ENCODE measurements at places on chromosomes 6 and 20.

GRCh38 chr20:46269372-46269771 is 38.9 kb downstream of the CDH22 start:
- DNase-seq: no peak

- DNase-seq: no peak
Measured at GRCh38 chr6:77876300-77876699, 223.5 kb downstream of the MEI4 start.

- DNase-seq: peak; percentile 98
Measured at GRCh38 chr6:44381739-44382138, 5.8 kb upstream of the CDC5L start.

GRCh38 chr20:46694484-46694883 is 5.2 kb upstream of the TP53RK start:
- DNase-seq: peak; percentile 56

DNA sequence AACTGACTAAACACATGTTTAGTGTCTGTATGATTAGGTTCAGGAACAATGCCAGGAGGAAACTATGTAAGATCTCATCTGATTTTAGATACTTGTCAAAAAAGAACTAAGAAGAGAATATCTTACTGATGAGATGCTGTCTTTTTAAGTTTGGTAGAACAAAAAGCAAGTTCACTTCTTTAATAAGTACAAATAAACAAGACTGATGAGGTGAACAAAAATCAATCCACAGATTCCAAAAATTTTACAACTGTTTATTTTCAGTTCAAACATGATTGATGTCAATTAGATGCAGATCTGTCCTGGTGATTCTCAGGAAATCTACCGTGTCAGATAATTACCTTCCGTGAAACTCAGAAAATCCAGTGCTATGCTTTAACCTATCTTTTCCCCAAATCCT is 24.9 kb downstream of the EPHA7 start:
- DNase-seq: no peak

DNA sequence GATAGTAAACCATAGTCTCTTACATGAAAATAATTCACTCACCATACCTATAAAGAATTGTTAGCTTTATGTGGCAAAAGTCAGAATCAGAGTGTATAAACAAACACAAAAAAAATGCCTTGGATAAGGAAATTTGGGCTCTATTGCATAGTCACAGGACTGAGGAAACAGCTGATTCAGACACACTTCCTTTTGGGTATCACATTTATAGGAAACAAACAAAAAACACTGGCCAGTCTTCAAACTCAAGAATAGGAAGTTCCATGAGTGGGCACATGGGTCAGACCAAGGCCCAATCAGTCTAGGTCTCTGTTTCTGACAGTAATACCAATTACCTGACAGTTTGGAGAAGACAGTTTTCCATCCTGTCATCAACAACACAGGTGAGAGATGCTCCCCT is 8.0 kb downstream of the SLC18B1 start:
- peak; percentile 38 for DNase-seq

- no peak for DNase-seq
Measured at GRCh38 chr20:1636621-1637020, 16.8 kb upstream of the SIRPB1 start.

GRCh38 chr6:29517245-29517644 is 29.5 kb upstream of the MAS1L start:
- DNase-seq: no peak

DNA sequence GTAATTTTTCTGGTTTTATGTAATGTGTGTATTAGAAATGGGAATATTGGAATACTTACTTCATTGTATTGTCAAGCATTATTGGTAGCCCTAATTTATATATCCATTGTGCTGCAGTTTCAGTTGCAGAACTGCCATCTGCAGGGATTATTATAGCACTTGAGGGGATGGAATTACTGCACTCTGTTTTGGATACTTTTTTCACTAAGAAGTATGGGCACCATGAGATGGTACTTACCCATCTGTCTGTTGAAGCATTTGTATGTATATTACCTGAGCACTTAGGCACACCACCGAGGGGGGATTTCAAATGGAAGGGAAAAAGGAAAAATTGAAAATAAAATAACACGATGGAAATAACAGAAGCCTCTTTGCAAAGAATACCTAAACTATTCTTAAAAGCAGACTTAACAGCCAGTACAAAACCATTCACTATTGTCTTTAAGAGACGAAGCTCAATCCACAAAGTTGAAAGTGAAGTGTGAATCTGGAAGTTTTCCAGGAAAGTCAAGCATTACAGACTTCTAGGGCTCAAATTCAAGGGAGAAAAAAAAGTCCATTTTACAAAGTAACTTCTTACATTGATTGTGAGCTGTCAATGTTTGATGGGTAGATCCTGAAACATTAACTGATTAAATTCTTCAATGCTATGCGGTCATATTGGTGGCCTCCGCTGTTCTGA is 318.7 kb downstream of the SOX4 start:
- DNase-seq: no peak

- no peak for DNase-seq
Measured at GRCh38 chr6:99307295-99307907, 42.1 kb downstream of the FAXC start.

- DNase-seq: no peak
Measured at GRCh38 chr20:20663841-20664240, 48.6 kb downstream of the RALGAPA2 start.

GRCh38 chr6:16712255-16712930 is 48.9 kb downstream of the ATXN1 start:
- peak; percentile 88 for DNase-seq

DNA sequence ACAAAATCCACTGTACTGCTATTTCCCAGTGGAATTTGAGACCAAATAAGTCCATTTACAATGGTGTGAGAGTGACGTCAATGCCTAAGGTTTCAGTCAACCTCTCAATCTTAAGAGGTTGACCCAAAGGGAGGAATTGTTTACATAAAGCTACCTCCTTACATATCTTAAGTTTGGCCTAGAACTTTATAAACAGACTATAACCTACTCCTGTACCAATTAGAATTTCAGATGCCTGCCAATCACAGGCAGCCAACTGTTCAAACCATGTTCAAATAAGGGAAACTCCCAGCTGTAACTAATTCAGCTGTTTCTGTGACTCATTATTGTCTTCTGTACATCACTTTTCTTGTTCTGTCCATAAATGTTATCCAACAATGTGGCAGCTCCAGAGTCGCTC is 14.5 kb downstream of the LGSN start:
- no peak for DNase-seq

GRCh38 chr20:59481477-59482018 is 122.8 kb upstream of the PHACTR3 start:
- no peak for DNase-seq

- peak; percentile 51 for DNase-seq
Measured at GRCh38 chr6:132669690-132670291, 10.8 kb upstream of the TAAR1 start.

DNA sequence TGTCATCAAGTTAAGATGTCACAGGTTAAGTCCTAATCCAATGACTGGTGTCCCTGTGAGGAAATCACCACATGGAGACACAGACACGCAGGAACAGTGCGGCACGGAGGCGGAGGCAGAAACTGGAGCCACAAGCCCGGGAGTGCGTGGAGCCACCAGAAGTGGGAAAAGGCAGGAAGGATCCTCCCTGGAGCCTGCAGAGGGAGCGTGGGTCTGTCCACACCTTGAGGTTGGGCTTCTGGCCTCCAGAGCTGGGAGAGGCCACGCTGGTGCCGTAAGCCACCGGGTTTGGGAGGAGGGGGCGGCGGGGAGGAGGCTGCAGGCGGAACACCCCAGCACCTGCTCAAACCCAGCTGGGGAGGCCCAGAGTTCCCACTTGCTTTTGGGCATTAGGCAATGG is 3.8 kb downstream of the CABLES2 start:
- no peak for DNase-seq

- DNase-seq: no peak
Measured at GRCh38 chr6:114419175-114419574, 76.4 kb upstream of the HS3ST5 start.

DNA sequence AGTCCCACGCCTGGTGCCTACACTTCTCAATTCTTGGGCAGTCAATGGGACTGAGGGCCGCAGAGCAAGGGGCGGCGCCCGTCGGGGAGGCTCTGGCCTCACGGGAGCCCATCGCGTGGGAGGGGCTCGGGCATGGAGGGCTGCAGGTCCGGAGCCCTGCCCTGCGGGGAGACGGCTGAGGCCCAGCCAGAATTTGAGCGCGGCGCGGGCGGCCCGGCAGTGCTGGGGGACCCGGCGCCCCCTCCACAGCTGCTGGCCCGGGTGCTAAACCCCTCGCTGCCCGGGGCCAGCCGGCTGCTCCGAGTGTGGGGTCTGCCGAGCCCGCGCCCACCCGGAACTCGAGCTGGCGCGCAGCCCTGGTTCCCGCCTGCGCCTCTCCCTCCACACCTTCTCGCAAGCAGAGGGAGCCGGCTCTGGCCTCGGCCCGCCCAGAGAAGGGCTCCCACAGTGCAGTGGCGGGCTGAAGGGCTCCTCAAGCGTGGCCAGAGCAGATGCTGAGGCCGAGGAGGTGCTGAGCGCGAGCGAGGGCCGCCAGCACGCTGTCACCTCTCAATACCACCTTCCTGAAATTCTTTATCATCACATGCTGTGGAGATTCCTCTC is 58.5 kb downstream of the BAK1 start:
- no peak for DNase-seq

DNA sequence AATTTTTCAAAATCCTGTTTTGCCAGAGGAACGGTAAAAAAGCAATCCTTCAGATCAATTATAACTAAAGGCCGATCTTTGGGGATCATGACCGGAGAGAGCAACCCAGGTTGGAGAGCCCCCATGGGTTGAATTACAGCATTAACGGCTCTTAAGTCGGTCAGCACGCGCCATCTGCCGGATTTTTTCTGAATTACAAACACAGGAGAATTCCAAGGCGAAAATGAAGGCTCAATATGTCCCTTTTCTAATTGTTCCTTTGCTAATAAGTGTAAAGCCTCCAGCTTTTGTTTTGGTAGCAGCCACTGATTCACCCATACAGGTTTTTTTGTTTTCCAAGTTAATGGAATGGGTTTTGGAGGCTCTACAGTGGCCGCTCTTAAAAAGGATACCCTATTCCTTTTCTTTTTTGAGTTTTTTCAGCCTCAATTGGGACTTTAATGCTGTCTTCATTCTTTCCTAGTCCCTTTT is 16.9 kb upstream of the PTCRA start:
- DNase-seq: peak; percentile 71

GRCh38 chr6:79111549-79111948 is 33.5 kb upstream of the PHIP start:
- no peak for DNase-seq

DNA sequence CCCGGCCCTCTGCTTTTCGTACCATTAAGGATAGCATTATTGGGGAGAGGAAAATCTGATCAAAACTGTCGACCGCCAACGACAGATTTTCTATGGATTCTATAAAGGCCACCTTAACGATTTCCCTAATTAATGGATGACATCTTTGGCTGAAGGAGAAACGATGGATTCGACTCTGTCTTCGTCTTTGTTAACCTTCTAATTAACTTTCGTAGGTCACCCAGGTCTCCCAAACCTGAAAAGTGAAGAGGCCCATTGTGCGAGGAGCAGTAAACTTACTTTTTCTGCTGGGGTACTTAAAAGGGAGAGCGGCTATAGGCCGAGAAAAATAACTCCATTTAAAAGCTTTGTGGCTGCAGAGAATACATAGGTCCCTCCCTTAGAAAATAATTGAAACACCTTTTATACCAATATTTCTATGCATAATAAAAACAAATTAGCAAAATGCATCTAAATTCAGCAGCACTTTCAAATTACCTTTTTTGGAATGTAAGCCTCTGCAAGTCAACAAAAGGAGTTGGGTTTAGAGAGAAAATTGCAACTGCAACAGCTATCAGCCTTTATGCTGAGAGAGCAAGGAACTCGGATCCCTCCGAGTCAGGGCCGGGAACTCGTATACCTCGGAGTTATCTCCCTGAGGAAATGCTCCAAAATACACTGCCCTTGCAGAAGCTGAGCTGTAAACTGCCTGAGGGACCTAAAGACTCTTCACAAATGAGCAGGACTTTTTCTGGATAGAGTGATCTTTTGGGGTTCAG is 31.4 kb upstream of the NR2E1 start:
- DNase-seq: no peak

GRCh38 chr6:163405412-163406309 is 8.9 kb upstream of the QKI start:
- DNase-seq: peak; percentile 87

DNA sequence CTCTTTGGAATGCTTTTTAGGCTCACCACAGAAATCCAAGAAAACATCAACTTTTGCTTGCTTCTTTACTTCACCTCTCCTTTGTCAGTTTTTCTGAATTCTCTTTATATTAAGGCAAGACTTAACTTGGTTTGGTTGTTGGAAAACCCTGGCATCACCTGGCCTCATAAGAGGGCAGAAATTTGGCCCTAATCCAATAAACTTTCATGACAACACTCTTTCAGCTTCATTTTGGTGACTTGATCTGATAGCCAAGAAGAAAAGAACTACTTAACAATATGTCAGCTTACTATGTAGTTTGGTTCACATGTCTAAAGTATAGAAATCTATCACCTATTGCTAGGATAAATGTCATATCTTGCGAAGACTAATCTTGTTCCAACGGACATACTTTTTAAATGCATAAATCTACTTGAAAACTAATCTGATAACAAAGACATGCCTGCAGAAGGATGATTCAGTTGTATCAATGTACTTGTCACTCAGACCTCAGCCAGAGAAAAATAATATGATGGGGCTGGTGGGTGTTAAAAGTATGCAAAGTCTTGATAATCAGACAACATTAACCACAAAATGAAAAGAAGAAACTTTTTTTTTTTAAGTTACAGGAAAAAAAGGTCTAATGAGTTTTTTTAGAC is 19.3 kb upstream of the HBS1L start:
- no peak for DNase-seq

DNA sequence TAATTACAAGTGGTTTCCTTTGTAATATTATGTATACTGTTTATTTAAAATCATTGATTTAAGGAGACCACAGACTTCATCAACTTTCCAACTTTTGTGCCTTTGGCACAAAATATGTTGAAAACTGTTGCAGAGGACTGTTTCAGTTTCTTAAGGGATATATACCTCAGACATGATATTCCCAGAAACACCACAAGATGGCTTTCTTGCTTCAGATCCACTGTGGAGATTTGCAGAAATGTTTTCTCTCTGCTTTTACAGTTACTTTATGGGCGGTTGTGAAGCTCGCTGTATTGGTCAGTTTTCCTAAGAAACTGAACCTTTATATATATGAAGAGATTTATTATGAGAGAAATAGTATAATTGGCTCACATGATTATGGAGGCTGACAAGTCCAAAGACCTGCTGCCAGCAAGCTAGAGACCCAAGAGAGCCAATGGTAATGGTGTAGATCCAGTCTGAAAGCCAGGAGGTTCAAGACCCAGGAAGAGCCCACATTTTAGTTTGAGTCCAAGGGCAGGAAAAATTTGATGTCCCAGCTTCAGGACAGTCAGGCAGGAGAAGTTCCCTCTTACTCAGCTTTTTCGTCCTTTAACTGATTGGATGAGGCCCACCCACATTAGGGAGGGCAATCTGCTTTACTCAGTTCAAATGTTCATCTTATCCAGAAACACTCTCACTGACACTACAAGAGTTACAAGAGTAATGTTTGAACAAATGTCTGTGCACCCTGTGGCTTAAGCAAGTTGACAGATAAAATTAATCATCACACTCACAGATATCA is 12.8 kb downstream of the ME1 start:
- peak; percentile 34 for DNase-seq

GRCh38 chr6:169685860-169686259 is 16.0 kb downstream of the WDR27 start:
- no peak for DNase-seq
